SJSA1 (cell line): ENCODE measurements at places on chromosomes 5 and 9. TPM values are rescaled to one million over a fixed set of nuclear protein-coding genes. Genes with fewer than 3 reads are reported as not detected.

BNC2 gene
- total RNA-seq, result 1.6 and 4.9 TPM in 2 replicates

SPATA31E1 gene
- total RNA-seq, result 0.26 TPM in 1 of 2 replicates, not detected in the other

PCDHB10 gene
- total RNA-seq, result 3.3 and 4.7 TPM in 2 replicates

ACTBL2 gene
- total RNA-seq, result not detected in 2 replicates

CER1 gene
- total RNA-seq, result not detected in 2 replicates

OBP2B gene
- not detected in 2 replicates for total RNA-seq

MARCHF11 gene
- not detected in 2 replicates for total RNA-seq

NEUROG1 gene
- not detected in 2 replicates for total RNA-seq

TMEFF1 gene
- 1.3 and 9.3 TPM in 2 replicates for total RNA-seq

FBLL1 gene
- total RNA-seq, result 4.6 and 4.8 TPM in 2 replicates

SLC23A1 gene
- total RNA-seq, result not detected in 2 replicates

SIT1 gene
- total RNA-seq, result not detected in 2 replicates

CDO1 gene
- 6.8 TPM in 2 replicates for total RNA-seq
